ENCODE measurements at places on chromosomes 3 and 15. TPM values are rescaled to one million over a fixed set of nuclear protein-coding genes. Genes with fewer than 3 reads are reported as not detected.

- no peak for DNase-seq
Measured at GRCh38 chr3:11548721-11549131, 95.0 kb downstream of the VGLL4 start.

DNA sequence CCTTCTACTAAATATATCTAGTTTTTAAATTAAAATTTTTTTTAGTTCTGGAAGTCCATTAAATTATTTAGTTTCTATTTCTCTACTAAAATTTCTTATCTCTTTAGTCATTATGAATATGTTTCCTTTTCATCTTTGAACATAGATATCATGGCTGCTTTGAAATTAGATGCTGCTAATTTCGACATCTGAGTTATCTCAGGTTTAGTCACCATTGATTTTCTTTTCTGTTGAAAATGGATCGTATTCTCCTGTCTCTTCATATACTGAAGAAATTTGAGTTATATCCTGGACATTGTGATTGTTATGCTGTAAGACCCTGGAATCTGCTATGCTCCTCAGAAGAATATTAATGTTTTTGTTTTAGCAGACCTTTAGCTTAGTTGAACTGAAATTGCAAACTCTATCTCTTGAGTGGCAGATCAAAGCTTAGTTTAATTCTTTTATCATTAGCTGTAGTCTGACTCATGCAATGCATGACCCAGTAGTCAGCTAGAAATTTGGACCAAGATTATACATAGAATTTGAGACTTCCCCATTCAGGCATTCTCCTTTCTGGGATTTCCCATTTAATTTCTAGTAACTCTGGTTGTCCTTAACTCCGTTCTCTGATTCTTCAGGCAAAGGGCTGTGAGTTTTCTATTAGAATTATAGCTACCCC is 439.8 kb upstream of the IL12A start:
- no peak for DNase-seq

DNA sequence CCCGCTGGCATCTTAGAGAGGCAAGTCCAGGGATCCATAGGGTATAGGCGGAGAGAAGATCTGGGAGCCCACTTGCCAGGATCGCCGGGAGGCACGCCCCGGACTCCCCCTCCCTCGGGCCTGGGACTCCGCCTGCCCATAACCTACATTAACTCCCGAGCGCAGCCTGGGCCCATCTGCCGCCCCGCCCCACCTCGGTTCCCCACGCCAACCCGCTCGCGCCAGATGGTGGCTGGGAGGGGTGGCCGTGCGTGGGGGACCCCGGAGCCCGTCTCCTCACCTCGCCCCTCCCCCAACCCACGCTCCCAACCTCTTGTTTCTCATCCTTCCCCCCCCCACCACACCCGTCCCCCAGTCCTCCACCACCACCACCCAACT is 1.7 kb upstream of the DLL4 start:
- no peak for DNase-seq

The HIGD2B gene
- total RNA-seq, result not detected

Measured in activated CD4-positive, alpha-beta T cell treated with anti-CD3 and anti-CD28 coated beads, Interleukin-2, amount 10 ng/mL, durations not matched to agents 24 days and 14 days (primary cell).